LNCaP clone FGC (cell line): ENCODE measurements at places on chromosomes 7 and 10.
A peak's percentile ranks its signal among the peaks of the same experiment; 100 is the strongest.

DNA sequence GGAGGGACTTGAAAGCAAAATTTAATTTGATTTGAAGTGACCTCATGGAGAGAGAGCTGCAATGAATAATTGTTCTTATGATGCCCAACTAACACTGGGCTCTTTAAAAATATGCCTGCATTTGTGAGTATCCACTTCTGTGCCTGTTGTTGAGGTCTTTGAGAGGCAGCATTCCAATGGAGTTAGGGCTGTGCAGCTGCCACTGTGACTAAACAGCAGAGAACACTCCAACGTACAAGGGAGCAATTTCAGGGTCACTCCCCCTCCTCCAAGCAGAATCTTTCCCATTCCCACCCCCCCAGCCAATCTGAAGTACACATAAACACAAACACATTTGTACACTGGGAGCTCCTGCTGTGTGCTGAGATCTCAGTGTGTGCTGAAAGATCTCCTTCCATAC lies 28.0 kb upstream of the GSAP start:
- DNase-seq, result no peak

GRCh38 chr10:13950543-13950939 lies 363.8 kb downstream of the PRPF18 start:
- DNase-seq, result no peak

- DNase-seq, result no peak
These were observed 41.9 kb upstream of the PSMG3 start for GRCh38 chr7:1611708-1612241.

DNA sequence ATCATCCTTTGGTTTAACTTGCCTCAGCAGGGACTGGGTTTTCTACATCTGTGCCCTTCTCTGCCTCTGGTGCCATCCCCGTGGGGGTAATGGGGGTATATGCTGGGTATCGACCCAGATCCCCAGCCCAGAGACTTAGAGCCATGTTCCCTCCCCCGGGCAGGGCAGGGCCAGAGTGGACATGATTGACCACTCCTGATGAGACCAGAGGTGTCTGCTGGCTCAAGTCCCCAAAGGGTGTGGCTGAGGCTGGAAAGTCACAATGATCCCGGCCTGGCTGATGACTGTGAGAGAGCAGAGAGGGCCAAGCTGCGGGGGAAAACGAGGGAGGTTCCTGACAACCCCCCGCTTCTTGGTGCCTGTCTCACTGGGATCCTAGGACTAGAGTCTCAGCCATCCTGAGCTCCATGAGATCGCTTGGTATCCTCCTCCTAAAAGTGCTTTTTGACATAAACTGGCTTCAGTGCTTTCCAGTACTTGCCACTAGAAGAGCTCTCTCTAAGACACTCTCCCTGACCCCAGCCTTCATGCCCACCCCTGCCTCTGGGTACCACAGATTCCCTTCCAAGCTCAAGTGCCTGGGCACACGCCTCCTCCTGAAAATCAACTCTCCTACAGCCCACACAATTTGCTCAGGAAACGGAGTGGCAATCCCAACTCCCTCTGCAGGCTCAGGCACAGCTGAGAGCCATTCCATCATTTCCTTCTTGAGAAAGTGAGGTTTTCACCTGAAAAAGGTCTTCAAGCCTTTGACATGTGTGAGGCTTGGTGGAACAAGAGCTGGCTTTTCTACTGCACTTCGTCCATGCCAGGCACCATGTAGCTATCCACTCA lies 33.9 kb downstream of the DRGX start:
- DNase-seq, result no peak

DNA sequence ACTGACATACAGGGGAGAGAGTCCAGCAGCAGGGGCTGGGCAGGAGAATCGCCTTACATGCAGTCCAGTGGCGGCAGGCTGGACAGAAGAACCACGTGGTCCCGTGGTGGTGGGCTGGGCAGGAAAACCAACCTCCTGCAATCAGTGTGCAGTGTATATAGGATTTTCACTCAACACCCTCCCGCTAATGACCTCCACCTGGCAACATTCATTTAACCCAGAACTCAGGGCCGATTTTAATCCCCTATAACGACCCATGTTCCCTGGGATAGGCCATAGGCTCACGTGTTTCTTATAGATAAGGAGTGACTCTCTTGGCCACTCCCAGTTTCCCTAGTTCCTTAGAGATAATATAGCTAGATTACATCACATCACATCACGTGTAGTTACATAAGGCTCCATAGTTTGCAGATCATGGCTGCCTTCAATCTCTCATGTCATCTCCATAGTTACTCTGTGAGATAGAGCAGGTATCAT lies 19.4 kb downstream of the MTURN start:
- no peak for DNase-seq

- DNase-seq, result no peak
These were observed 225.8 kb upstream of the FAM3C start for GRCh38 chr7:121621937-121622336.

- DNase-seq, result peak; percentile 99
These were observed 48.4 kb upstream of the FZD8 start for GRCh38 chr10:35690534-35690933.

DNA sequence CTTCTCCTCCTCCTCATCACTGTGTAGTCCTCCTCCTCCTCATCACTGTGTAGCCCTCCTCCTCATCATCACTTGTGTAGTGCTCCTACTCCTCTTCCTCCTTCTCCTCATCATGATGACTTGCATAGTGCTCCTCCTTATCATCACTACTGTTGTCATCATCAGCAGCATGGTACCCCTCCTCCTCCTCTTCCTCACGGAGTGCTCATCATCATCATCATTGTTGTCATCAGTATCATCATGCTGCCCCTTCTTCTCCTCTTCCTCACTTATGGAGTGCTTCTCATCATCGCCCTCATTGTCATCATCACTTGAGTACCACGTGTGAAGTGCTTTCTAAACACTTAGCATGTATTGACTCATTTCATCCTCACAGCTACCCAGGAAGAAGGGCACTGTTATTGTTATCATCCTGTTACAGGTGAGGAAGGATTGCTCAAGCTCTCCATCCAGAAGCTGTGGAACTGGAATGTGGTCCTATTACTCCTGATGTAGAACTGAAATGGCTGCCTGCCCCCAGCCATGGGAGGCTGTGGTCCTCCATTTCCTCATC lies 122.8 kb upstream of the SHH start:
- DNase-seq, result no peak

DNA sequence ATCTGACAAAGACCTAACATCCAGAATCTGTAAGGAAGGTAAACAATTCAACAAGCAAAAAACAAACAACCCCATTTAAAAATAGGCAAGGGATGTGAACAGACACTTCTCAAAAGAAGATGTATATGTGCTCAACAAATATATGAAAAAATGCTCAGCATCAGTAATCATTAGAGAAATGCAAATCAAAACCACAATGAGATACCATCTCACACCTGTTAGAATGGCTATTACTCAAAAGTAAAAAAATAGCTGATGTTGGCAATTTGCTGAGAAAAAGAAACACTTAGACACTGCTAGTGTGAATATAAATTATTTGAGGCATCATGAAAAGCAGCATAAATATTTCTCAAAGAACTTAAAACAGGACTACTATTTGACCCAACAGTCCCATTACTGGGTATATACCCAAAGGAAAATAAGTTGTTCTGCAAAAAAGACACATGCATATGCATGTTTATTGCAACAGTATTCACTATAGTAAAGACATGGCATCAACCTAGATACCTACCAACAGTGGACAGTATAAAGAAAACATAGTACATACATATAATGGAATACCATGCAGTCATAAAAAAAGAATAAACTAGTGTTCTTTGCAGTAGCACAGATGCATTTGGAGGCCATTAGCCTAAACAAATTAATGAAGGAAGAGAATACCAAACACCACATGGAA lies 980.1 kb downstream of the KCNMA1 start:
- DNase-seq, result no peak

DNA sequence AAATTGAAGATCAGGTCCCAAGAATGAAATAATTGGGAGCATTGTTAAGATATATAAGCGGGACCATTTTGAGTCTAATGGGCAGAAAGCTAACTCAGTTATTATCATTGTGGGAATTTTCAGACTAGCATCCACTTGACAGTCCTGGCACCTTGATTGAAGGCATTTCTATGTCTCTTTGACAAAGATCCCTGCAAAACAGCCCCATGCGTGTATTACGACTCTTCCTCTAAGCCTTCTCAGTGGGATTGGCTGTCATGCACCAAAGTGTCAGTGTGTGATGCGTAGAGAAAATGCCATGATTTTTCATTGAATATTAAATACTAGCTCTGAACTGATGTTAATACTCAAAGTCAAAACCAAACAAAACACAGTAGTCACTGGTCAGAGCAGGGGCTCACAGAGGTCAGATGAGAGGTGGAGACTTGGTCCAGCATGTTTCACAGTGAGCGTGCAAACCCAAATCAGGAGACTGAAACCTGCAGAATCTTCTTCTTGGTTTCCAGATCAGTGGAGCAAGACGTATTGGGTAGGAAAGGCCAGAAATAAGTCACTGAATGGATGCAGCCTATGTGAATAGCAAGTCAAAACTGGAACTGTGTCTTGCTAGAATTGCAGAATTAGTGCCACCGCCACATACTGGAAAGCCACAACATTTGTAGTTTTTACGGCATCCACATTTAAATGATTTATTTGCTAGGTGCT lies 303.6 kb upstream of the AKR1E2 start:
- DNase-seq, result no peak

- DNase-seq, result peak; percentile 63
These were observed 20.3 kb downstream of the COL26A1 start for GRCh38 chr7:101382937-101383336.

- no peak for DNase-seq
These were observed 165.5 kb downstream of the MDFIC start for GRCh38 chr7:115087437-115087836.

DNA sequence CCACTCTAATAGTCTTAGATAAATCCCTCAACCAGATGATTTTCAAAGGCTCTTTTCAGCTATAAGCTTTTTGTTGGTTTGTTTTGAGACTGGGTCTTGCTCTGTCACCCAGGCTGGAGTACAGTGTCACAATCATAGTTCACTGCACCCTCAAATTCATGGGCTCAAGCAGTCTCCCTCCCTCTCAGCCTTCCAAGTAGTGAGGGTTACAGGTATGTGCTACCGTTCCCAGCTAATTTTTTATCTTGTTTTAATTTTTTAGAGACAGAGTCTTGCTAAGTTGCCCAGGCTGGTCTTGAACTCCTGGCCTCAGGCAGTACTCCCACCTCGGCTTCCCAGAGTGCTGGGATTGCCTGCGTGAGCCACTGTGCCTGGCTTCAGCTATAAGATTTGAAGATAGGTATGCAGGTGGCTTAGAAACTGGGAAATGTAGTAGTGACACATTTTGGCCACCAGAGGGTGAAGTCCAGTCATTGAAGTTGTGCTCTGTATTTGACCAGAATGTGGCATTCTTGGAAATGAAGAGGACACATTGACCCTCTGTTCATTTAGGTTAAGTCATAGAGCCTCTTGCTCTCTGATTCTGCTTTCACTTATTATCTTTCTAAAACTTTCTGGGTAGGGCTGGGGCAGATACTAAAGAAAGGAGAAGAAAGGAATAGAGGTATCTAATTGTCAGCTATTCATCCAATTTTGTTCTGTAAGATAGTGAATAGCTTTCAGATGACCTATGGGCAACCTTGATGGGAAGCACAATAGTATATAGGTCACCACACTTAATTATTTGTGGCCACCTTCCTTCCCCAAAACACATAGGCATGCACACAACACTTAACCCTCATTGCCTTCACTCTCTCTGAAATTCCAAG lies 36.0 kb downstream of the R3HCC1L start:
- peak; percentile 80 for DNase-seq

GRCh38 chr7:137084607-137085380 lies 216.3 kb downstream of the CHRM2 start:
- DNase-seq, result no peak

DNA sequence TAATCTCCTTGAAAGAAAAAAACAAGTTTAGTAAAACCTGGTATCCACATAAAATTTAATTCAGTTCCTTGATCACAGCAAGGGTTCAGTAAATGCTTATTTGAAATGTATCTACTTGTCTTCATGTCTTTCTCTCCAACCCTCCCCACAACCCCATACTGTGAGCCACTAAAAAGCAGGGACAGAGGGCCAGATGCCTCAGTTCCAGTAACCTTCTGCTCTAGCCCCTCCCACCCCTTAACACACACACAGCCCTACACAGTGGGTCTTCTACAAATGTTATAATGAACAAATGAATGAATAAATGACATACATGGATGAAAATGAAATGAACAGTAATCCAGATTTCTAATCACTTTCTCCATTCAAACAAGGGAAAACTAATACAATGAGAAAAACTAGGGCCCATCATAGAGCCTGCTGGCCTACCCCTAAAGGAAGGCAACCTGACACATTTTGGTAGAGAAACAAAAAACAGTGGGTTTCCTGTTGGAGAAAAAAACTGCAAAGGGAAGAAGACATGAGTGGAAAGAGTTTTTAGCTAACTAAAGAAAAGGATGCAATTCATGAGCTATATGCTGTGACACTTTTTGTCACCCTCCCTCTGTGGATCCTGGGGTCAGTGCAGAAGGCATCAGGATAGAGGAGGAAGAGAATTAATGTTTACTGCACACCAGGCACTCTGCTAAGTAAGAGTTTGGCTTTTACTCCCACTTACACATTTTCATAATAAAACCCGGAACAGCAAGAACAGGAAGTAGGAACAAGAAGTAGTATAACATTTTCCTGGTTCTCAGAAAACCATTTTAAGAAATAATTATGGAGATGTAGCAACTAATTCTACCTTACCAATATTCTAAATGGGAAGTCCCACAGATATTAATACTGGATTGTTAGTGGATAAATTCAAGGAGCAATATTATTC lies 38.1 kb downstream of the ELMO1 start:
- DNase-seq, result no peak

GRCh38 chr10:81108516-81109199 lies 571.0 kb downstream of the SH2D4B start:
- DNase-seq, result no peak

- peak; percentile 13 for DNase-seq
These were observed 124.8 kb downstream of the SAMD9 start for GRCh38 chr7:92992932-92993331.

GRCh38 chr7:33258491-33258951 lies 129.2 kb downstream of the BBS9 start:
- no peak for DNase-seq

DNA sequence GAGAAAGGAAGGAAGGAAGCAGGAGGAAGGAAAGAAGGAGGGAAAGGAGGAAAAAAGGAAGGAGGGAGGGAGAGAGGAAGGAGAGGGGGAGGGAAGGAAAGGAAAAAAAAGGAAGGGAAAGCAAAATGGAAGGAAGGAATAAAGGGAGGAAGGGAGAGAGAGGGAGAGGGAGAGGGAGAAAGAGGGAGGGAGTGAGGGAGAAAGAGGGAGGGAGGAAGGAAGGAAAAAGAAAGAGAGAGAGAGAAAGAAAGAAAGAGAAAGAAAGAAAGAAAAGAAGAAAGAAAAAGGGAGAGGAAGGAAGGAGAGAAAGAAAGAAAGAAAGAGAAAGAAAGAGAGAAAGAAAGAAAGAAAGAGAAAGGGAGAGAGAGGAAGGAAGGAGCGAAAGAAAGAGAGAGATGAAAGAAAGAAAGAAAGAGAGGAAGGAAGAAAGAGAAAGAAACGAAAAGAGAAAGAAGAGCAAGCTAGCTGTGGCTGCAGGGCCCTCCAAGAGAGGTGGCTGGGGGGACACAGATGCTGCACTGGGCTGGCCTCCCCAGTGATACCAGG lies 472.4 kb upstream of the MGMT start:
- DNase-seq, result no peak

GRCh38 chr10:122251459-122252255 lies 19.4 kb upstream of the BTBD16 start:
- no peak for DNase-seq

GRCh38 chr7:44403176-44403759 lies 77.9 kb upstream of the CAMK2B start:
- DNase-seq, result no peak
